ENCODE measurements at places on chromosomes 7 and 10.

GRCh38 chr7:14115701-14116100 lies 126.2 kb upstream of the ETV1 start:
- no peak for DNase-seq

- DNase-seq: no peak
Observed at GRCh38 chr10:62491597-62491996, 117.4 kb downstream of the ZNF365 start.

DNA sequence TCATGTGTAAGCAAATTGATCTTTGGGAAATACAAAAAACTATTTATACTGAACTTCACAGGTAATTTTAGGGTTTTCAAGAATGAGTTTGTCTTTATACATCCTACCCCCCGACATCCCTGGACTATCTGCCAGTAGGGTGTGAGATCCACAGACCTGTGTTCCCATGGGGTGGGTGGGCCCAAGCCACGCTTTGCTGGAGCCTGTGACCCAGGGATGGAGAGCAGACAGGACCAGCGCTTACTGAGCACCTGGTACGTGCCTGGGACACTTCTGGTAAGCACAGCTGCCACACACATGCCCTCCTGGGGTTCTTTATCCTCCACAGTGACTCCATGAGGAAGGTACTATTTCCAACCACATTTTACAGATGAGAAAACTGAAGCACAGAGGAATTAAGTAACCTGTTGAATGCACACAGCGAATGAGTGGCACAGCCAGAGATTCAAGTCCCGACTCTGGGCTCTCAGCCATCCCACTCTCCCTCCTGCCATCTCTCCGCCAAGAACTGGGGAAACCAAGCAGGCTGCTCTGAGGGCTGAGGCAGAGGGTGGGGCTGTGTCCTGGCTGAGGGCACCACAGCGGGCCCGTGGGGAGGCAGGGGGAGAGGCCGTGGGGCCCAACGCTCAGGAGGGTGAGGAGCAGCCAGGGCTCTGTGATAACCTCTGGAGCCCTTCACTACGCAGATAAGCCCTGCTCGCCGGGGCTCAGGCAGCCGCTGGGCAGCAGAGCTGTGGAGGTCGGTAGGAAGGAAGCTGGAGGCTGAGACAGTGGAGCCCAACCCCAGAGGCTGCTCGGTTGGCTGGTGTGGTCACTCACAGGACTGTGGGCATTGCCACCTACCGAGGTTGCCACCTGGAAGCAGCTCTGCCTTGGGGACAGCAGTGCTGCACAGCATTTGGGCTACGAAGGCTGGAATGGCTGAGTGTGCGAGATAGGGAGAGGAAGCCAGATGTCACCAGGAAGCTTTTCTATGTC lies 124.2 kb downstream of the ARHGAP22 start:
- no peak for DNase-seq

GRCh38 chr10:132397671-132398565 lies 918 bp downstream of the PWWP2B start:
- no peak for DNase-seq

DNA sequence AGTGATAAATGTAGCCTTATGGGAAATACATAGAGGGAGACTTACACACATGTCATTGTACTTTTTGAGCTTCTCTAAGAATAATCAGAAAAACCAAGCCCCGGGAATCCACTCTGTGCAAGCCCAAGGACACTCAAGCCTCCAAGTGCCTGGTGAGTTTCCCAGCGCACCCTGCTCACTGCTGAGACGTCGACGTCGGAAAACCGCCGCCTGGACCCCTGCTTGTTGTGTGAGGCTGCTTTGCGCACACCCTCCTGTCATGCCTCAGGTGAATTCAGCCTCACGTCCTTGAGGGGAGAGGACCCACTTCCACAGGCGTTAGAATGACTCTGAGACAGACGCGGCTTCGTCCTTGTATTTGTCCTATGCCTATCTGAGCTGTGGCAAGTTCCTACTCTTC lies 368.4 kb upstream of the AKR1E2 start:
- no peak for DNase-seq

DNA sequence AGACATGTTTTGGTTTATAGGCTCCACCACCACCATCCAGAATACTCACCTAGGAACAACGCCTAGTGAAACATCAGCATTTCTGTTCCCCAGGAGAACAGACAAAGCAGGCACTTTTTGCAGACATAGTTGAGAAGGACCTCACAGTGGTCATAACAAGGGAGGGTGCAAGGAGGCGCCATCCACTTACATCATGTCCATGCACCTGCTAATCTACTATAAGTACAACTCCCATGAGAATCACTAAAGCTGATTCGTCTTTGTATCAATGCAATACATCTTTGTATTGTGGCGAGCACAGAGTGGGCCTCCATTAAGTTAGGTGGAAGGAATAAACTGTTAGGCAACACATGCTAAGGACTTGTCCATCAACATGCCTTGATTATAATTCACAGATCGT lies 207.1 kb downstream of the KCNMA1 start:
- no peak for DNase-seq

- no peak for DNase-seq
Observed at GRCh38 chr10:72328829-72329204, 25.9 kb downstream of the DNAJB12 start.

DNA sequence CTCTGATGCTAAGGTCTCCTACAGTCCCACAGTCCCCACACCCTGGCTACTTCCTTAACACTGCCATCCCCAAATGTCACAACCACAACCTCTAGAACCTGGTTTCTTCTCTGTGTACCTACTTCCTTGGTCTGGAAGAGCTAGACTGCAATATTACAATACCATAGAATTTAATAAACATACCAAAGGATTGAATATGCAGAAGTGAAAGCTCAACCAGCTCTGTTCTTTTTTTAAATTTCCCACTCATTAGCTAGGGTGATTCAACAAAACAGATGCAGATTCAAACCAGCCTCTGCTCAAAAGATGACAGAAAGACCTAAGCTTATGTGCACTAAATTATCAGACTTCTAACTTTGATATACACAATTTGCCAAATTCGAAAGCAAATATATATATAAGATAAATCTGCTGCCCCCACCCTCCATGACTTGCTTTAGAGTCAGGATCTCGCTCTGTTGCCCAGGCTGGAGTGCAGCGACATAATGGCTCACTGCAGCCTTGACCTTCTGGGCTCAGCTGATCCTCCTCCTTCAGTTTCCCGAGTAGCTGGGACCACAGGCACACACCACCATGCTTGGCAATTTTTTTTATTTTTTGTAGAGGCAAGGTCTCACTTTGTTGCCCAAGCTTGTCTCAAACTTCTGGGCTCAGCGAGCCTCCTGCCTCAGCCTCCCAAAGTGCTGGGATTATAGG lies 212.6 kb downstream of the CHCHD3 start:
- DNase-seq: no peak

DNA sequence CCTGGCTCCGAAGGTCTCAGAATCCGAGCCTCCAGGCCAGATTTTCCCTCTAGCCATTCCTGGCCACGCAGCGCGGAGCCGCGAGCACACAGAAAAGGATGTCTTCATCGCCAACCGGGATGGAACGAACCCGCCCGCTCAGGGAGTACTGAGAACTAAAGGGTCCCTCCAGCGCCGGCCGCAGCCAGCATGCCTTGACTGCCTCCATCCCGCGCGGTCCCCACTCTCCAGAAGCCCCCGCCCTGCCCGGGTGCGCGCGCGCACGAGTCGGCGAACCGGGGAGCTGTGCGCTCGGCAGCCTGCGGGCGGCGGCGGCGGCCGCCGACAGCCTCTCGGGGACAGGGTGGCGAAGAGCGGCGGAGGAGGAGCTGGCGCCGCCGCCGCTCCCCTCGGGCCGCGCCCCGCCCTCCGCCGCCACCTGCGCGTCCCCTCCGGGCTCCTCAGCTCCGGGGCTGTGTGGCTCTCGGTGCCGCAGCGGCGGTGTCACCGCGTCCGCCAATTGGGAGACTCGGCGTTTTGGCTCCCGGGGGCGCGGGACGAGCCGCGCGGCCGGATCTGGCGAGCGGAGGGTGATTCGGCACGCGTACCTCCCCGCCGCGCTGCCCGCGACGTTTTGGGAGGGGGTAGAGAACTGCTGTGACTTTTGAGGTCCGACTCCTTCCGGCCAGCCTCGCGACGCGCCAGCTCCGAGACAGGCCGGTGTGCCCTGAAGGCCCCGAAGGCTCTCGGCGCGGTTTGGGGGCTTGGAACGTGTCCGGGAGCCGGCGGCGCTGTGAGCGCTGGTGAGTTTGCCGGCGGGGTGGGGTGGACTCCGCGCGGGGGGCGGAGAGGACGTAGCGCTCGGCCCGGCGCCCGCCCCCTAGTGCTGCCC lies 453 bp upstream of the GALNT17 start:
- peak; percentile 65 for DNase-seq

- DNase-seq: no peak
Observed at GRCh38 chr10:89303161-89303560, 1.3 kb downstream of the IFIT2 start.
